ENCODE measurements at places on chromosomes 2 and 18.

GRCh38 chr2:63064661-63065060 is 14.0 kb downstream of the OTX1 start:
- no peak for DNase-seq

DNA sequence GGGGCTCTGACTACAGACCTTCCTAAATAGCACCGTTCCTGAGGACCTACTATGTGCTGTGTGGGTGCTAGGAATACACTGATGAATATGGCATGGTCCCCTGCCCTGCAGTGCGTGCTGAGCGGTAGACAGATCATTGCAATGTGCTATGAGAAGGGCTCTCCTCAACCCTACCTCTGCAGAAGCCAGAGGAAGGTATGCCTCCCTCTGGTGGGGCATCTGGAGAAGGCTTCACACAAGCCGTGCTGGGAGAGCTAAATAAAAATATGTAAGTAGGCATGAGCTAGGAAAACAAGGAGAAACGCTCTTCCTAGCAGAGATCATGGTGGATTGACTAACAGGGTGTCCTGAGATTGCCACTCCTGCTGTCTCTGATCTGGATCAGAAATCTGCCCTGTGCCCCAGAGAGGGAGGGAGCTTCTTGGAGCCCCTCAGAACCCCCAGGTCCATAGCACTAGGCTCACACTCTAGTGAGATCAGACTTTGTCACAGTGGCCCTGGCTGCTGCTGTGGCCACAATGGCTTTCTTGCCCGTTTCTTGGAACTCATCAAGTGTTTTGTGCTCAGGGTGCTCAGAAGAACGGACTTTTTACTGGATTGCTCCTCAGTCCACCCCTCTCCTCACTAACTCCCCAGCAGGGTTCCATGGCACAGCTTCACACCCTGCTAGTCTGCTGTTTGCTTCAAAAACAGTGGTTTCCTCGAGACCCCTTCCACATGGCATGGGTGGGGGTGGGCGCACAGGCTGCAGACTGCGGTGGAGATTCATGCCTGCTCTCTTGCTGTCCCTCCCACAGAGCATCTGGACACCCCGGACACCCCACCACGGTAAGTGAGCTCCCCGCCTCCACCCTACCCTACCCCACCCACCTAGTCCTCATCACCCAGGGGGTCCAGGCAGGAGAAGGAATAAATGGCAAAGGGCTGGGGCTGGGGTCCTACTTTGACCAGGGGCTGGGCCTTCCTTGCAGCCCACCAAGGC is 14.2 kb downstream of the SIGLEC15 start:
- no peak for DNase-seq

- no peak for DNase-seq
These were observed 130.4 kb downstream of the COL4A4 start for GRCh38 chr2:227033471-227034148.

- DNase-seq = no peak
These were observed 29.4 kb upstream of the GMPPA start for GRCh38 chr2:219469186-219469724.

DNA sequence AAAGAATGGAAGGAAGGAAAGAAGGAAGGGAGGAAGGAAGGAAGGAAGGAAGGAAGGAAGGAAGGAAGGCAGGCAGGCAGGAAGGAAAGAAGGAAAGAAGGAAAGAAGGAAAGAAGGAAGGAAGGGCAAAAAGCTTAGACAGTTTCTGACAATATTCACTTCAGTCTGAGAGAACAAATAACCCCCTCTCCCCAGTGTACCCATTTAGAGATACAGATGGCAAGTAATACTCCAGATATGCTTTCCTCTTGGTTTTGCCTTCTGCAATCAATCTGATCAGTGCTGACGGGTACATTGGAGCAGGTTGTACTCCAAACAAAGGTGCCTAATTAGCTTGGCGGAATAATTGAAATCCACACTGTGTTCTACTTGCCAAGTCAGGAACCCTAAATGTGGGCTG is 534.6 kb upstream of the TMEFF2 start:
- DNase-seq = no peak

GRCh38 chr2:233973786-233974185 is 56.6 kb downstream of the TRPM8 start:
- no peak for DNase-seq

DNA sequence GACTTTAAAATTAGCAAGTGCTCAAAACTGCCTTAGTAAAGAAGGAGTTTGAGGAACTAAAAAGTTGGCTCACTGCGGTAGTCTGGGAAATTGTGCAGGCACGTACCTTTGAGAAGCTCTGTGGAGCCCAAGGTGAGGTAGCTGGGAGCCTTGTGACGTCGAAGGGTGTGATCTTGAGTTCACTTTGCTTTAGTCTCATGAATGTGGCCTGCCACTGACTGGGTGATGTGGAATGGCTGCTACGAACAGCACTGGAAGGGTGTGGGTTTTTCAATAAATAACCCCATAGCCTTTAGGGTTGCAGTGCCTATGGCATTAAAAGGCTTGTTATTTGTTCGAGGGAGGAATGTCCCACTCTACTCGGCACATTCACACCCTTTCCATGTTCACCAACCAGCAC is 312.3 kb downstream of the PRKCE start:
- DNase-seq = no peak

DNA sequence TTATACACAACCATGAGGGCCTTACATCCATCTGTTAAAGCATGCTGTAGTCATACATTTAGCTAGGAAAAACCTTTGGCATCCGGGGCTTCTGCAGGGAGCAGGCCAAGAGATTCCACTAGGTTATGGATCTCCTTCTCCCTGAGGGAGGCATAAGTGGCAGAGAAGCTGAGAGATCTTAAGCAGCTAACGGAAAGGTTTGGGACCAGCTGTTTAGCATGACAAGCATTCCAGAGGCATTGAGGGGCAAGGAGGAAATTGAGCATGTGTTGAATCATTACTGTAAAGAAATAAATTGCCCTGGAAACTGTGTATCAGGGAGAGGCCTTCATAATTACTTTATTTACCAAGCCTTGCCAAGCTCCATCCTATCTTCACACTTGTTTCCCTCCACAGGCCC is 643.1 kb downstream of the CNTNAP5 start:
- DNase-seq = no peak

DNA sequence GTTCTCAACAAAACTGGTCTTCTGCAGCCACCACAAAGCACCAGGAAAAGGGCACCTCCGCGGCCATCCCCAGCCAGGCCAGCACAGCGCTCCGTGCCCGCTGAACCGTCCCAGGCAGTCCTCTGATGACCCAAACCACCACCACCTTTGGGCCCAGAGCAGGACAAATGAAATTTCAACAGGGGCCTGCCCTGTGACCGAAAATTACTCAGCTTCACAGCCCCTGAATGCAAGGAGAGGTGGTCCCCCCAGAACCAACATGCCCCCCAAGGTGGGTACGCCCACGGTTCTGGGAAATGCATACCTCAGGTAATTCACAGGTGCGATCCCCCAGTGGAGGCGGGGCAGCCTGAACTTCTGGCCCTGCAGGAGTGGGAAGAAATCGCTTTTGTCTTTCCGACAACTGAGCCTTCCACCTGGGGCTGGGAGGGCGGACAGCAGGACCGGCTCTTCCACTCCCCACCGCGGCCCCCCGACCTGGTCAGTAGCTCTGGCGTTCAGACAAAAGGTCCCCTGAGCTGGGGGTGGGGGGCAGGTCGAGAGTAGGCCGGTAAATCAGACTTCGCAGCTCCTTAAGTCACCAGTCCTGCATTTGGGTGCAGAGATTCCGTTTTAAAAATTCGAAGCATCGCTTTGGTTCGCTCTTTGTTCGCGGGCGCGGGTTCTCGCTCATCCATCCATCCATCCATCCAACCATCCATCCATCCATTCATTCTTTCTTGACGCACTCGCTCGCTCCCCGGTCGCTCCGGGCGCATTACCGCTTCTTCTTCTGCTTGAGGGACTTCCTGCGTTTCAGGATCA is 1.4 kb downstream of the ARL4C start:
- DNase-seq = no peak

DNA sequence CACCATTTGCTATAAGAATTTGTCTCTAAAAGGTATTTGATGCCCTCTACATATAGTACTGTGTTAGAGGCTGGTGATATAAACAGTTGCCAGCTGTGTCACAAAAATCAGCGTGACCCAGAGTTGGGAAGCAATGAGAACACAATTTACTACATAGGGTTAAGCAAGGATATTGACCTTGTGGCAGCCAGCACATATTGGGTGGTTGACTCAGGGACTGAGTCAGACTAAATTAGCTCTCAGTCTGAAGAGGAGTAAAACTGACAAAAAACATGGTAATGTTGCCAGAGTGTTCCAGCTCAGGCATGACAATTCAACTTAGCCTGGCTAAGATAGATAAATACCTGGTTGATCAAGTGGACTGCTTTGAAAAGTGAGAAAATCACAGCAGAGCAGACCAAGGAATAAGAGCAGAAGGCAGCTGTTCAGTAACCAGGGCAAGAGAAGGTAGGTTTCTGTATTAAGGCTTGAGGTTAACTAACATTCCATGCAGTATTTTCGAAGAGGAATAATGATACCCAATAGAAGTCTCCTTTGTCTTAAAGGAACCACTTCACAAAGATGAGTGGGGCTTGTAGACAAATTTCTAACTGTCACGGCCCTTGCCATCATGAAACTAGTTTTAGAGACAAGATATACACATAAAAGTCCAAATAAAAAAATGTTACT is 108.2 kb upstream of the ERBB4 start:
- no peak for DNase-seq

DNA sequence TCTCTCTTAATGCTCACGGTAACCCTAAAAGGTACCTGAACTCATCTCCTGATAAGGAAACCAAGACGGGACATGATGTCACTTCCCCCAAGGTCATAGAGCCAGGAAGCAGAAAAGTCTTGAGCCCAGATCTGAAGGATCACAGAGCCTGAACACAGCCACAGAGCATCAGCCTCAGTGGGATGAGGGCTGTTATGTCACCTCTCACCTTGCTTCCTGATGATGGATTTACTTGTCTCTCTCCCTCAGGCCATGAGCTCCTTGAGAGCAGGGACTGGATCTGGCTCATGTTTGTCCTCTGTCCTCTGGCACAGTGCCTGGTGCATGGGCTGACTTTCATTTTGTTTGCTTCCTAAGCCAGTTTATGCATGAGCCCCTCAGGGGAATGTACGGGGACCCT is 54.2 kb downstream of the SERTAD2 start:
- no peak for DNase-seq

DNA sequence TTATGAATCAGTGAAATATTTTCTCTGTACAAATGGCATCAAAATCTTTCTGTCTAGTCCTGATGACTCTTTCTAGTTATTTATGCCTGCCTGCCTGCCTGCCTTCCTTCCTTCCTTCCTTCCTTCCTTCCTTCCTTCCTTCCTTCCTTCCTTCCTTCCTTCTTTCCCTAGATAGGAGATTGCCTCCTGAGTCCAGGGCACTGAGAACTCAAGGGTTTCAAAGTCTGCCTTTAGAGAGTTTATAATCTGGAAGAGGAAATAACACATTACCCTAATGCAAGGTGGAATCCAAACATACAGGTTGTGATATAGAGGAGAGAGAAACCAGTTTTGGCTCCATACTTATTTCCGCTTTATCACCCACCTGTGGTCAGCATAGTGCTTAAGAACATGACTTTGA is 98.1 kb upstream of the SERPINE2 start:
- DNase-seq = no peak

GRCh38 chr2:73292906-73293533 is 328 bp downstream of the EGR4 start:
- DNase-seq = no peak

- DNase-seq = no peak
These were observed 837.3 kb downstream of the GALR1 start for GRCh38 chr18:78086931-78087330.

GRCh38 chr2:50754514-50754913 is 277.4 kb downstream of the NRXN1 start:
- no peak for DNase-seq

DNA sequence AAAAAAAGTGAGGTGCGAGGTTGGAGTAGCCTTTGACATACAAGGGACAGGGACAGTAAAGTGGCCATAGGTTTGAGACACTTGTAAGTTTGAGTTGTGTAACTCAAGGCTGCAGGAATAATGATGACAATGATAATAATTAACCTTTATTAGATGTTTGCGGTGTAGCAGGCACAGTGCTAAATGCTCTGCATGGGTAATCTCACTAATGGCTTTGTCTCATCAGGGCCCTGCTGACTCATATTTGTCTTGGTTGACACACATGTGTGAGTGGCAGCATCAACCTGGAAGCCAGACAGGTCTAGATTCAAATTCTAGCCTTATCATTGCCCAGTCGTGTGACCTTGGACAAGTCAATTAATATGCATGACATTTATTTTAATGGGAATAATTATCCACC is 126.2 kb downstream of the FSHR start:
- no peak for DNase-seq

- DNase-seq = no peak
These were observed 4.6 kb downstream of the CD8A start for GRCh38 chr2:86786001-86786536.

DNA sequence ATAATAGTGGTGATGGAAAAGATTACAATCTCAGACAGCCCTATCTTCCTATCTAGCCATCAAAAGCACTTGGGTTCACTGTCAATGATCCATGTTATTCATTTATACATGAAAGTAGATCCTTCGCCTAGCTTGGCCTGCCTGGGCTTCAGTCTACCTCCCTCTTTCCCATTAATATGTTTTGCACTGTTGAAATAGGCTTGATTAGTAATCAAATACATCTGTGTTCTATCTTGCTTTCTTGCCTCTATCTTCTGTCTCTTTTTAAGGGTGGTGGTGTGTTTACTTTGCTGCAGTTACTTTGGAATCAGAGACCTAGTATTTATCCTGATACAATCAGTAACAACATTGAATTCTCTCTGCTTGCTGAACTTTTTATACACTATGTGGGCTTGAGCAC is 521.2 kb downstream of the TNS1 start:
- no peak for DNase-seq

- no peak for DNase-seq
These were observed 74.2 kb upstream of the LCLAT1 start for GRCh38 chr2:30372826-30373225.

- no peak for DNase-seq
These were observed 456 bp downstream of the DOK1 start for GRCh38 chr2:74554820-74555531.

- no peak for DNase-seq
These were observed 8.3 kb upstream of the COL6A3 start for GRCh38 chr2:237422309-237422708.

GRCh38 chr2:135052997-135053474 is 944 bp downstream of the RAB3GAP1 start:
- no peak for DNase-seq

GRCh38 chr2:48674933-48675332 is 57.3 kb downstream of the GTF2A1L start:
- DNase-seq = no peak

- no peak for DNase-seq
These were observed 105.0 kb upstream of the SMAD7 start for GRCh38 chr18:49055754-49056172.
